ENCODE measurements at places on chromosomes 16 and 17.

GRCh38 chr16:78647019-78647418 lies 547.6 kb downstream of the WWOX start:
- no peak for DNase-seq

DNA sequence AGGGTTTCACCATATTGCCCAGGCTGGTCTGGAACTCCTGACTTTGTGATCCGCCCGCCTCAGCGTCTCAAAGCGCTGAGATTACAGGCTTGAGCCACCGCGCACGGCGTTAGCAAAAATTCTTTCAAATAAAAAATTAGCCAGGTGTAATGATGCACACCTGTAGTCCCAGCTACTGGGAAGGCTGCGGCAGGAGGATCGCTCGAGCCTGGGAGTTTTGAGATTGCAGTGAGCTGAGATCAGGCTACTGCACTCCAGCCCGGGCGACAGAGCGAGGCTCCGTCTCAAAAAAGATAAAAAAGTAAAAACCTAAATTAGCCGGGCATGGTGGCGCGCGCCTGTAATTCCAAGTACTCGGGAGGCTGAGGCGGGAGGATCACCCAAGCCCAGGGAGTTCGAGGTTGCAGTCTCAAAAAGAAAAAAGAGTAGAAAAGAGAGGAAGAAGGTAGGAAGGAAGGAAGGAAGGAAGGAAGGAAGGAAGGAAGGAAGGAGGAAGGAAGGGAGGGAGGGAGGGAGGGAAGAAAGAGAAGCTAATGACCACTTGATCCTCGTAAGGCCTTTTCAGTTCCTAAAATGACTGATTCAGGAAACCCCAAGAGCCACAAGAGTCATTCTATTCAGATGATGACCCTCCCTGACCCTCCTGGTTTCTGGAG lies 59.2 kb downstream of the SRL start:
- no peak for DNase-seq

GRCh38 chr17:48954300-48954755 lies 9.7 kb upstream of the SNF8 start:
- no peak for DNase-seq

DNA sequence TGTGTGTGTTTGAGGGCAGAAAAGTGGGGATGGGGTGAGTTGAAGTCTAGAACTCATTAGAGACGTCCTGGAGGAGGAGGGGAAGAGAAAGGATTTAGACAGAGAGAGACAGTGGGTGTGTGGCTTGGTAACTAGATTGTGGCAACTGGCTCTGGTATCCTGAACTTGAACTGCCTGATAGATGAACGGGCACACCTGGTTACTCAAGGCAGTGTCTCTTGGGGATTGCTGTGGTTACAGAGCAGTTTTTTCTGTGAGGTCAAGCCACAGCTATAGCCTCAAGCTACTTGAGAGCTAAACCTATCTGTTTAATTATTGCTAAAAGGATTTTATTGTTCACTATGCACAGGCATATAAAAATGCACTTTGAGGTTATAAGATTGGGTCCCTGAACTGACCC lies 29.8 kb upstream of the MYH2 start:
- no peak for DNase-seq

Data from activated gamma-delta T cell treated with anti-CD3 and anti-CD28 coated beads, Interleukin-2, amount 50 U/mL, for 16 hours (primary cell).